ENCODE measurements at places on chromosomes 1 and 21.

DNA sequence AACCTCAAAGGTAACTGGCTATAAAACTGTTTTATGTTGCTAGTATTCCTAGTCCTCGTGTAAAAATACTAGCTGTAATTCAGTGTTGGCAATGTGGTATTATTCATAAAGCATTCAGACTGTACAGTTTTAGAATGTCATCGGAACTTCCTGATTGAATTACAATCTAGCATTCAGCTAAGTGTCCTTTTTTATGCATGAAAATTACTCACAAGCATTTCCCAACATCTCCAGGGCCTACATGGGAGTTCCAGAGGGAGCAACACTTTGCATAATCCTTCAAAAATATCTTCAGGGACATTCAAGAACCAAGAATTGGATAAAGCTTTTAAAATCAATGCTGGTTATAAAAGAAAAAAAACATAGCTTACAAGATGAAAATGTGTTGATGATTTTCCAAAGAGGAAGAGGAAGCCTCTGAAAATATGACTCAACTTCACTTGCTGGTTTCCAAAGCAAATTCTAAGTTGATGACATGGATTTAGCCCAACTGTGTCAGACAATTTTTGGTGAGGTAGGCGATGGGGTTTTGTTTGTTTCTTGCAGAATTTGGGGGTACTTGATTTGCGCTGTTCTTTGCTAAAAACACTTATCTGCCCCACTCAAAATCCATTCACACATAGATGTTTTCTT is 137.8 kb downstream of the SLC44A5 start:
- DNase-seq, result no peak

GRCh38 chr21:15682977-15683376 is 46.8 kb upstream of the USP25 start:
- no peak for DNase-seq

DNA sequence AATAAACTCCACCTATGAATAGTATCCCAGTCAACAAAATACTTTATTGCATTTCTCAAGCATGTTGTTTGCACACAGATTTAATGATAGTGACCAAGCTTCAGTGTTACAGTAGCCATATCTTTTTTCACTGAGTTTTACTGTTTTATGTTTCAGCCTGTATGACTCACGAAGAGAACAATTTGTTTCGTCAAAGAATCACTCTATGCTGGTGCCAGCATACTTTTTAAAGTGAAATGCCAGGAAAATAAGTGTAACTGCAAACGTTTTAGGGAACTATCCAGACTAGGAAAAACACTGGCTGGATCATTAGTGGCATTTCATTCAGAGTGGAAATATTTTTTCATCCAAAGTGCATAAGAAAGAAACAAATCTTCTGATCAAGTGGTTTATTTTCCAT is 210.8 kb downstream of the COL11A1 start:
- no peak for DNase-seq

DNA sequence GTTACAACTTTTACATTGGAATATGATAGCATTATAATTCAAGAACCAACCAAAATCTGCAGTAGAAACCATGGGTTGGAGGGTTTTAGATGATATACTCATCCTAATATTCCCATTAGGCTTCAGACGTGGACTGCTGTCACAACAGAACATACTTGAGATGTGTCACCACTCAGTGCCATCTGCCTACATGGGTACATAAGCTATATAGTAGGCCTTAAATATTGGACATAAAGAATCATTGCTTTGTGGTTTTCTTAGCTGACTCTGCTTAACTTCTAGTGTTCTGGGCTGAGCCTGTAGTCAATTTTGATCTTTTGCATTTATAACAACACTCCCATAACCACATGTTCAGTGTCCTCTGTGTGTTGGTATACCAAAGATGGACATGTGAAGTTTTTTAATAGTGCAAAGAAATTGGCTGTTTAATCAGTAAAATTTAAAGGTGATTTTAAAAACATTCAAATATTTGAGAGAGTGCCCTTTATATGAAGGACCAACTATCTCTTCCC is 14.2 kb downstream of the RAP1A start:
- no peak for DNase-seq
